ENCODE measurements at places on chromosomes 2 and 18. TPM values are rescaled to one million over a fixed set of nuclear protein-coding genes. Genes with fewer than 3 reads are reported as not detected.

Gene RAX
- not detected for total RNA-seq

Gene MATN3
- 9.1 TPM for total RNA-seq

Gene LYPD6B
- 0.50 TPM for total RNA-seq

Gene NT5DC4
- total RNA-seq = 0.56 TPM

Gene FARSB
- total RNA-seq = 15.1 TPM

Gene SCN2A
- 0.56 TPM for total RNA-seq

Gene INPP5D
- 30.5 TPM for total RNA-seq

Gene VWA3B
- total RNA-seq = not detected

Gene UGT1A10
- total RNA-seq = not detected

Gene TGFBRAP1
- 20.6 TPM for total RNA-seq

Gene SMCHD1
- 56.4 TPM for total RNA-seq

Gene PSMA8
- not detected for total RNA-seq

Gene RDH14
- total RNA-seq = 23.5 TPM

Gene CDH7
- total RNA-seq = not detected

Gene LRRTM1
- total RNA-seq = not detected

Gene METTL5
- total RNA-seq = 36.1 TPM

Gene PLCL1
- 21.8 TPM for total RNA-seq

Gene TUBA3E
- not detected for total RNA-seq

Gene TSPYL6
- total RNA-seq = 0.32 TPM

Gene SPATA3
- total RNA-seq = not detected

Gene SPP2
- total RNA-seq = not detected
